ENCODE measurements at places on chromosomes 7 and 10. TPM values are rescaled to one million over a fixed set of nuclear protein-coding genes. Genes with fewer than 3 reads are reported as not detected.

The VSTM2A gene
- total RNA-seq: not detected

The PTF1A gene
- not detected for total RNA-seq

The DOCK1 gene
- 18.8 TPM for total RNA-seq

The SCART1 gene
- total RNA-seq: 0.22 TPM

The EIF3B gene
- total RNA-seq: 298 TPM
